ENCODE measurements at places on chromosomes 2 and 18. TPM values are rescaled to one million over a fixed set of nuclear protein-coding genes. Genes with fewer than 3 reads are reported as not detected.

- DNase-seq = no peak
These were observed 186.4 kb downstream of the PRKCE start for GRCh38 chr2:45837812-45838341.

DNA sequence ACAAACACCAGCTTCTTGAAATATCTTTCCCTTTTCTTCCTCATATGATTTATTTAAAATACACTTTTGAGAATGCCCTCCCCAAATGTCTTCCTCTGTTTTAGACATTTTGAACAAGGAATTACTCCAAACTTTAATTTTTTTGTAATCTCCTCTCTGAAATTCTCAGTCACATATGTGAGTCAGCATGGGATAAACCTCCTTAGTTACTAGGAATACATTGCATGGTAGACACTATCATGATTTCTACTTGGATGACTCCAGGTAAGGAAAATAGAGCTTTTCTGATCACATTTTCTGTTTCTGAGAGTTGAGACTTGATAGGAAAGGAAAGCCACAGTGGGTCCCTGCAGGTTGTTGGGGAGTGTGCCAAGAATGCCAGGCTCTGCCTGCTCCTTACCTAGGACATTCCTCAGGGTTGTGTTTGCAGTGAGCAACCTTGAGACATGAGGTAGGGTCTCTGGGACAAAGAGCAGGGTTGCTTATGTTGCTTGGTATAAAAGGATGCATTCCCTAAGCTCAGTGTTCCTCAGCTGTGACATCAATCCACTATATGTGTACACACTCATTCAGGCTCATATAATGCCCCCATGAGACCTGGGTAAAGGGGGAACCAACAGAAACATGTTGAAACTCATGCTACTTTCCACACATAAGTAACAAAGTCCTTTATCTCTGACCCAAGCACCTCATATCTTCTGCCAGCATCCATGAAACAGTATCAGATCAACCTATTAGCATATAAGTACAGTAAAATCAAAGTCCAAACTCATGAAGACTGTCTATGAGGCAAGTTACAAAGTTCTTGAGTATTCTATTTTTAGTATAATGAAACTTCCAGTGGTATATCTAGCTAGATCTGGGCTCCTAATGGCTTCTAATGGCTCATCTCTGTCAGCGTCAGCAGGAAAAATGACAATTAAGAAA lies 112.8 kb upstream of the SCN1A start:
- DNase-seq = peak; percentile 52

GRCh38 chr2:10471955-10472354 lies 23.8 kb upstream of the ODC1 start:
- DNase-seq = no peak

GRCh38 chr2:95015261-95015912 lies 10.1 kb upstream of the MAL start:
- DNase-seq = no peak

- DNase-seq = no peak
These were observed 437.4 kb downstream of the PIK3C3 start for GRCh38 chr18:42392416-42392815.

TEX44 gene
- not detected for total RNA-seq

- peak; percentile 74 for DNase-seq
These were observed 77.1 kb upstream of the NARS1 start for GRCh38 chr18:57698571-57699276.

GRCh38 chr2:145740302-145740701 lies 1220.4 kb upstream of the ZEB2 start:
- DNase-seq = peak; percentile 68

GRCh38 chr2:71358931-71359671 lies 27.5 kb downstream of the ZNF638 start:
- DNase-seq = peak; percentile 60

- DNase-seq = no peak
These were observed 143.6 kb upstream of the ZSWIM2 start for GRCh38 chr2:186992597-186992996.

LRRTM4 gene
- total RNA-seq = not detected

DNA sequence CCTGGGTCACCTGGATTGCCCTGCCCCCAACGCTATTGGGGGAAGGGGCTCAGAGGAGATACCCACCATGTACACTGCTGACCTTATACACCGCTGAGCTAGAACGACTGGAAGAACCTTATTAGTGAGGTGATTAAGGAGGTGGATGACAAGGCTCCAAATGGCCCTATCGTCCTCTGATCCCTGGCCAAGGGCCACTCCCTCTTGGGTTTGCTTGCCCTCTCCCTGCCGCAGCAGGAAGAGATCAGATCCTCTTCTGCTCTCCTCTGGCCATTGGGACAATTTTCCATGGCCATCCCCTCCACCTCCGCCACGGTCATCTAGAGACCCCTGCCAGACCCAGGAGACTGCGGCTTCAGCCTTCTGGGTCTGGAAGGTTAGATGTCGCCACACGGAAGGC lies 1.2 kb downstream of the ZNF514 start:
- DNase-seq = no peak

- DNase-seq = no peak
These were observed 5.4 kb downstream of the MARS2 start for GRCh38 chr2:197710424-197711042.

DNA sequence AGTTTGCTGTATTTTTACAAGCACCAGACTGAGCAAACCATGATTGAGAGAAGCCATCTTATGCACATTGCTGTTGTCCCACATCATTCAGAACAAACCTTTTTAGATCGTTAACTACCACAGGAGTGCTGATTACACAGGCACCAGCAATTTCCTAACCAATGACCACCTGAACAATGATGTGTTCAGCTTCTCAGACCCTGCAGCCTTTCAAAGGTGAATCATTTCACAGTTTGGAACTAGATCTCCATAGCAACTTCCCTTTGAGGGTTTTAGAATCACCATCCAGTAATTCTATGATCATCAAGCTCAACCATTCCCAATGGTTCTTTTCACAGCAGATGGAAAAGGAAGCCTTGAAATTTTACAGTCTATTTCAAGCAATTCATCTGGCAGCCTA lies 71.4 kb downstream of the OLA1 start:
- DNase-seq = peak; percentile 44

- peak; percentile 10 for DNase-seq
These were observed 68.6 kb downstream of the ZC3H6 start for GRCh38 chr2:112343827-112344585.

COL6A3 gene
- 1,501 TPM for total RNA-seq

EVA1A gene
- total RNA-seq = 89.2 TPM

- no peak for DNase-seq
These were observed 67.8 kb downstream of the PTGR3 start for GRCh38 chr18:75141166-75141565.

MARCHF4 gene
- total RNA-seq = 3.1 TPM

EPG5 gene
- 104 TPM for total RNA-seq

DYSF gene
- total RNA-seq = under 0.01 TPM

DNA sequence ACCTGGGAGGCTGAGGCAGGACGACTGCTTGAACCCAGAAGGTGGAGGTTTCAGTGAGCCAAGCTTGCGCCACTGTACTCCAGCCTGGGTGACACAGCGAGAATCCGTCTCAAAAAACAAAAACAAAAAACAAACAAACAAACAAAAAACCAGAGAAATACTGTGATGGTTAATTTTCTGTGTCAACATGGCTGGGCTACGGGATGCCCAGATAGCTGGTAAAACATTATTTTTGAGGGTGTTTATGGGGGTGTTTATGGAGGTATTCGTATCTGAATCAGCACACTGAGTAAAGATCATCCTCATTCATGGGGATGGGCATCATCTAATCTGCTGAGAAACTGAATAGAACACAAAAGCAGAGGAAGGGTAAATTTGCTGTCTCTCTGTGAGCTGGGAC lies 40.8 kb upstream of the COX7A2L start:
- DNase-seq = no peak

DNA sequence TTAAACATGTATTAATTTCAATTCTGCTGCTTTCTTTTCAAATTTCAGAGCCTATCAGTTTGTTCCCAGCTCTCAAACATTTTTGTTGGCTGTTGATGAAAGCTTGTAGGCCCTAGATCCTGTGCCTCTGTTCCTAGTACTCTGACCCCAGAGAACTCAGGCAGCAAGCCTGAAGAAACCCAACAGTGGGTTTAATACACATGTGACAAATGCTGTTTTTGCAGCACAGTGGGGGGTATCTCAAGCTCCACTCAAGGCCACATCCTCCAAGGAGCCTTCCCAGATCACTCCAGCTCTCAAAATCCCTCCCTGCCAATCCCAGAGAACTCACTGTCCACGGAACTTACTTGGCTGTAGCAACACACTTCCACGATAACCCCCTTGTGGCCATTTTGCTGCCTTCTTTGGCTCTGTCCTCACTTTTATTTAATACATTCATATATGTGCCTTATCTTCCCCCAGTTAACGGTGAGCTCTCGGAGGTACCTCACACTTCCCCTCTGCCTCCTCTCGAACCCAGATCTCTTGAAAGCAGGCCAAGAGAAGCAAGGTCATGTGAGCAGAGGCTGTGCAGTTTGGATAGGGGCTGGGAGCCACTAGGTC lies 122.4 kb downstream of the TNS1 start:
- no peak for DNase-seq

DNA sequence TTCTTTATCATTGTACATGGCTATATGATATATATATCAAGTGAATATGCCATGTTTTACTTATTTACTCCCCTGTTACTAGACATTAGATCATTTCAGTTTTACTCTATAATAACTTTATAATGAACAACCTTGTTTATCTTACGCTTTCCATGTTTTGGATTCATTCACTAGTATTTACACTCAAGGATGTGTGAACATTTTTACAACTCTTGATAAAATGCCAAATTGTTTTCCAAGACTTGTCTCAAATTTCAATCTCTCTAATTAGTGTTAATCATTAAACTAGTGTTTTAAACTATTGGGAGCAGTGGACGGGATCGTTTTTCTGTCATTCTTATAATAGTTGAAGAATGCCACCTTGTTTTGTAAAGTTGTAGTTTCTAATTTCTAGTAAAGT lies 51.5 kb upstream of the B3GNT7 start:
- no peak for DNase-seq

GRCh38 chr2:230335461-230335863 lies 8.5 kb downstream of the SP140L start:
- DNase-seq = no peak

- peak; percentile 28 for DNase-seq
These were observed 45.5 kb downstream of the FMNL2 start for GRCh38 chr2:152380261-152381055.

POMC gene
- total RNA-seq = not detected

DNA sequence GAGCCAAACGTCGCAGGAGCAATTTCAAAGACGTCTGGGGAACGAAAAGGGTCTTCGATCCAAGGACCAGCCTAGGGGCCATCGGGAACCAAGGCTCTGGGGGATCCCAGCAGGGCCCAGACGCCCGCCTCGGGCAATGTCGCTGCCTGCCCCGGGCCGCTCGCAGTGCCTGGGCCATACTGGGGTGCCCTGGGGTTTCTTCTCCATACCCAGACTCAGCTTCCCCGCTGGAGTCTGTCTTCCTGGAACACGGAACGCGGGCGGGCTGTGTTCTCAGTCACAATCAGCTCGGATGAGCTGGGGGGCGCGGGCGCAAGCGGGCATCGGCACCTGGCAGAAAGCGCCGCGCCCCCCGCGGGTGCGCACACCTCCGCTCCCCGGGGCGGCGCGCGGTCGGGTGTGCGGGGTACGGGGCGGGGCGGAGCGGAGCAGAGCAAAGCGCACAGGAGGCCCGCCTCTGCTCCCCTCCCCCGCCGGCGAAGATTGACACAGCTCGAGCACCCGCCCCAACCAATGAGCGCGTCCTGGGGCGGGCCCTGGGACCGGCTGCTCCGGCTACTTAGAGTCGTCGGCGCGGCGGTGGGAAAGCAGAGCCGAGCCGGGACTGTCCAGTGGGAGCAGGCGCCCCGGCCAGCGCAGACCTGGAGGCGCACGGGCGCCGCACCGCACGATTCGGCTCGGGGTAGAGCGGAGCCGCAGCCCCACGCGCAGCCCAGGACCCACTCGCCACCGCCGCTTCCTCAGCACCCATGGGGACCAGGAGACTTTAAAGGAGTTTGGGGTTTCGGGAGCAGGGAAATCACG lies at the start of gene LRATD1:
Gene LRATD1 (plus strand): TSS at position 585 of the 804 bp plus-strand sequence. CDS start 1,263 bp downstream, outside the sequence.
- DNase-seq = peak; percentile 55

UGT1A1 gene
- total RNA-seq = not detected

DNA sequence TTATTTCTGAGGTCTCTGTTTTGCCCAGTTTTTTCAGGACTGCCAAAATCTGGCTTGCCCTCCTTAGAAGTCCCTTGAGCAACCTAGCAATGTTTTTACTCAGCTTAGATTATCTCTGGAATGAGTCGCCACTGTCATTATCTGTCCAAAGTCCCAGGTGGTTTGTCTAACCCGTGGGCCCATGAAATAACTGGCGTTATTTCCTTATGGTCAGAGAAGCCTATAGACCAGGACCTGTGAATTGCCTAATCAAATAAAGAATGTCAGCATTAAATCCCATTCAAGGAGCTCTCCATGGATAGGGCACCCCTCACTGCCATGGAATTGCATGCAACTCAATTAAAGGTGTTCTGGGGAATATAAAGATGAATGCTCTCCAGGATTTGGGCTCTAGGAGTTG lies 373.9 kb downstream of the SETBP1 start:
- no peak for DNase-seq

DNA sequence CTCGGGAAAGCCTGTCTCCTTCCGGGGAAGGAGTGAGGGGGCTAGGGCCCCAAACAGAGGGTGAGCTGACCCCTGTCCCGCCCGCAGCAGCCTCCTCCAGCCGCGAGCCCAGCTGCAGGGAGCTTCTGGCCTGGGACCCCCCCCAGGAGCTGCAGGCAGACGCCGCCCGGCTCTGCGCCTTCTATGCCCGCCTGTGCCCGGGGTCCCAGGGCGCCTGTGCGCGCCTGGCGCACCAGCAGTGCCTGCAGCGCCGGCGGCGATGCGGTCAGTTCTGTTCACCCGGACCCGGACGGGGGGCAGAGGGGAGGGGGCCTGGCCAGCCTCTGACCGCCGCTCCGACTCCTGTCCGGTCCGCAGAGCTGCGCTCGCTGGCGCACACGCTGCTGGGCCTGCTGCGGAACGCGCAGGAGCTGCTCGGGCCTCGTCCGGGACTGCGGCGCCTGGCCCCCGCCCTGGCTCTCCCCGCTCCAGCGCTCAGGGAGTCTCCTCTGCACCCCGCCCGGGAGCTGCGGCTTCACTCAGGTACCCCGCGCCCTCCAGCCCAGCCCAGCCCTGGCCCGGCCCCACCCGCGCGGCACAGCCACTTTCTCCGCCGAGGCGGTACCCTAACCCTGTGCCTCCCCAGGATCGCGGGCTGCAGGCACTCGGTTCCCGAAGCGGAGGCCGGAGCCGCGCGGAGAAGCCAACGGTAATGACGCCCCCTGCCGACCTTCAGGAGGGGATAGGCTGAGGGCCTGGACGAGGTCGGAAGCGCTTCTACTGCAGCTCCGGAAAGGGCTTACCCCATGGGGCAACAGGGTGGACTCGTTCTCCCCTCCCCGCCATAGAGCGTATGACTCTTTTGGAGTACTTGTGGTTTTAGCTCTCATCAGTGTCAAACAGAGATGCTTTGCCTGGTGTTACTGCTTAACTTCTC lies 2.0 kb upstream of the CHRND start:
- DNase-seq = peak; percentile 5

GRCh38 chr2:65019675-65020195 lies 30.5 kb downstream of the SLC1A4 start:
- no peak for DNase-seq

GRCh38 chr2:60796573-60797509 lies 40.8 kb downstream of the PAPOLG start:
- peak; percentile 12 for DNase-seq

TUBA4A gene
- total RNA-seq = 26.1 TPM

Measured in IMR-90 (cell line).